ENCODE measurements at places on chromosomes 7 and 10. TPM values are rescaled to one million over a fixed set of nuclear protein-coding genes. Genes with fewer than 3 reads are reported as not detected.

Gene LIPM
- not detected for polyA plus RNA-seq

- no peak for DNase-seq
These were observed 399.2 kb upstream of the SEMA3D start for GRCh38 chr7:85586091-85586490.

GRCh38 chr7:360454-361100 is 70.6 kb downstream of the FOXL3 start:
- no peak for DNase-seq

- peak; percentile 81 for DNase-seq
These were observed 14.1 kb upstream of the AKR1B10 start for GRCh38 chr7:134513169-134513752.

- peak; percentile 19 for DNase-seq
These were observed 22.5 kb downstream of the AKR1E2 start for GRCh38 chr10:4848356-4849041.

GRCh38 chr10:48233559-48234005 is 40.9 kb downstream of the FRMPD2 start:
- DNase-seq, result no peak

DNA sequence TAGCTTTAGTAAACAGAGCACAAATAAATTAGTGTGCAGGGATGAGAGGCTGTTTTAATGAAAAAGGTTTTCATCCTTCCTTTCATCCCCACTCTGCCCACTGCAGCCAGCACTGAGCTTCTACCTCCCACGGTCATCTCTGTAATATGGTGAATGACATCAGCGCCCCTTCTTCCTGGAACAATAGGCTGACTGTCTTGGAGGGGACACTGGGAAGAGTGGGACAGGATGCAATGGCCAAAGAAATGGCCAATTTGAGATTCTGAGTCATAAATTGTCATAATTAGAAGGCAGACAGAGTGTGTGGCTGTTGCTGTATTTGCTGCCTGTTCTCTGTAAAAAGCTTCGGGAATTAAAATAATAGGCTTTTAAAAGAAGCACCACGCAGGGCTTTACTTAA is 126.7 kb upstream of the CALN1 start:
- no peak for DNase-seq

- no peak for DNase-seq
These were observed 71.6 kb upstream of the IMMP2L start for GRCh38 chr7:111633878-111634277.

GRCh38 chr7:44824894-44825526 is 22.9 kb downstream of the H2AZ2 start:
- DNase-seq, result peak; percentile 46

DNA sequence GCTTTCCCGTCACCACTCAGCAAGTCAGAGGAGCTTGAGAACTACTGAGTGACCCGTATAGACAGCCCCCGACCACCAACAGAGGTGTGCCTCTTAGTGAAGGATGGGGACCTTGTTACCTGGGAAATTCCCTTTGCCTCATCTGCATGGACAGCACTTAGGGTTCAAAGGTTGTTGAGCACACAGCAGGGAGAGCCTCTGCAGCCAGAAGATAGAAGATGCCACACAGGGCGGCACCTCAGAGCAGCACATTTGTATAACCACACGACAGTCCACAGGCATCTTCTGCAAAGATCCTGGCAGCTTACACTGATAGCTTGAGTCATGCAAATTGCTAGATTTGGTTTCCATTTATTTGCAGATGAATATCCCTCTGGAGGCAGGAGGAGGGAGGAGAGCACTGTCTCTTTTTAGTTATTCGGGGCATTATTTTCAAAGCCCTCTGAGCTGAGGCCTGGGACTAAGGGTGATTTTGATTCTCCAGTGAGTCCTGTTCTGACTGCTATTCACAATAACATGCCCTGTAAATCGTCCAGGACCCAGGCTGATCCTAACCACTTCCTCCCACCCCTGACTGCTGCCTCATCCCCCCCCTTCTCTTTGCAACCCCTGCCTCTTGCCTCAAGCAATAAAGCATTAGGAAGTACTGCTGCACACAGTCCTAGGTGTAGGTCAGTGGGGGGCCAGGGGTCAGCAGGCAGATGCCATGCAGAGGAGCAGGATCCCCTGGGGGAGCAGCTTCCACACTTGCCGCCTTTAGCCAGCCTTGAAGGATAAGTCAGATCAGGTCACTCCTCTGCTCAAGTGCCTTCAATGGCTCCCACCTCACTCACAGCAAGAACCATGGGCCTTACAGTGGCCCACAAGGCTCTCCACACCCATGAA is 24.6 kb upstream of the INMT start:
- DNase-seq, result peak; percentile 80

GRCh38 chr7:13286916-13287315 is 599.5 kb downstream of the ARL4A start:
- no peak for DNase-seq

- no peak for DNase-seq
These were observed 134.9 kb downstream of the ARID5B start for GRCh38 chr10:62036186-62037081.

DNA sequence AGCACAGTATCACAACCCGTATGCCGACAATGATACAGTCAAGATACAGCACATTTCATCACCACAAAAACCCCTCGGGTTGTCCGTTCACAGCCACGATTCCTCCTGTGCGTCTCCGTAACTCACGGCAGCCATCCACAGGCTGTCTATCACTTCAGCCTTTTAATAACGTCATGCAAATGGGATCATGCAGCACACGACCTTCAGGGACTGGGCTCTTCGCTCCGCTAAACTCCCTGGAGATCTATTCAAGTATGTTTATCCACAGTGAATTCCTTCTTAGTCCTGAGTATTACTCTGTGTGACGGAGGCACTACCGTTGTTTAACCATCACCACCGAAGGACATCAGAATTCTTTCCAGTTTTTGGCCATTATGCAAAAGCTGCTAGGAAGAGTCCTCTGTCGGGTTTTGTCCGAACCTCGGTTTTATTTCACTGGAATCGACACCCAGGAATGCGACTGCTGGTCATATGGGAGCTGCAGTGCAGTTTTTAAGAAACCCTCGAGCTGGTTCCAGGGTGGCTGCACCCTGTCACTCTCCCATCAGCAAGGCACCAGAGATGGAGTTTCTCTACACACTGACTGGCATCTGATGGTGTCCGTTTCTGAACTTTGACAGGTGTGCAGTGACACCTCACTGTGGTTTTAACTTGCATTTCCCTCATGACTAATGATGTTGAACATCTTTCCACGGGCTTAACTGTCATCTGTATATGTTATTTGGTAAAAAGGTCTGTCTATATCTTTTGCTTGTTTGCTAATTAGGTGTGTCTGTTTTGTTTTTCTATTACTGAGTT is 193.6 kb downstream of the MAD1L1 start:
- DNase-seq, result no peak

DNA sequence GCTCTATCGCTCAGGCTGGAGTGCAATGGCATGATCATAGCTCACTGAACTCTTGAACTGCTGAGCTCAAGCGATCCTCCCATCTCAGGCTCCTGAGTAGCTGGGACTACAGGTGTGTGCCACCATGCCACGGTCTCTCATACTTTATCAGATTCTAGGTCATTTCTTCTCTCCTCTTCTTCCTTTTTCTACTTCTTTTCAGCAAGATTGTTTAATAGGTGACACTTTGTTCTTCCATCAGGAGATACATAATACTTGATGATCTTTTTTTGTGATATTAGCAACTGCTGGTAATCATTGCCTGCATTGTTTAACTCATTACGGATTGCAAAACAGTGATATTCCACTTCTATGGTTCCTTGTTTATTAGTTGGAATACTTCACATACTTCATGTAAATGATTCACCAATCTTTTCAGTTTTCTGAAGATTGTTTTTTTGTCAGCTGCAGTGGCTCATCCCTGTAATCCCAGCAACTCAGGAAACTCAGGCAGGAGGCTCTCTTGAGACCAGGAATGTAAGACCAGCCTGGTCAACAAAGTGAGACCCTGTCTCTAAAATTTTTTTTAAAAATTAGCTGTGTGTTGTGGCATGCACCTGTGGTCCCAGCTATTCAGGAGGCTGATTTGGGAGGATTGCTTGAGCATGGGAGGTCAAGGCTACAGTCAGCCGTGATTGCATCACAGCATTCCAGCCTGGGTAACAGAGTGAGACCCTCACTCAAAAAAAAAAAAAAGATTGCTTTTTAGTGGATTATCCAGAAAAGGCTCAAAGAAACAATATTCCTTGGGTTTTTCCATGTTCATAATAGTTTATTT is 36.2 kb upstream of the CHST3 start:
- peak; percentile 67 for DNase-seq

GRCh38 chr7:123433665-123434064 is 100.7 kb downstream of the IQUB start:
- no peak for DNase-seq

Gene LBX1
- polyA plus RNA-seq, result not detected

Gene UFSP1
- 5.1 TPM for polyA plus RNA-seq

GRCh38 chr10:27474741-27475140 is 29.4 kb upstream of the RAB18 start:
- DNase-seq, result peak; percentile 39

- DNase-seq, result no peak
These were observed 545.7 kb downstream of the GATA3 start for GRCh38 chr10:8600192-8600591.

- DNase-seq, result no peak
These were observed 51.7 kb downstream of the SMURF1 start for GRCh38 chr7:99092064-99092720.

DNA sequence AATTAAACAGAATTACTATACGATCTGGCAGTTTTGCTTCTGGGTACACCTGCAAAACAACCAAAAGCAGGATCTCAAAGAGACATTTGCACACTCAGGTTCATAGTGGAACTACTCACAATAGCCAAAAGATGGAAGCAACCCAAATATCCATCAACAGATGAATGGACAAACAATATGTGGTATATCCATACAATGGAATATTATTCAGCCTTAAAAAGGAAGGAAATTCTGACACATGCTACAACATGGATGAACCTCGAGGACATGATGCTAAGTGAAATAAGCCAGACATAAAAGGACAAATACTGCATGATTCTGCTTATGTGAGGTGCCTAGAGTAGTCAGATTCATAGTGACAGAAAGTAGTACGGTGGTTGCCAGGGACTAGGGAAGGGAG is 330.7 kb downstream of the PLXNA4 start:
- DNase-seq, result no peak

DNA sequence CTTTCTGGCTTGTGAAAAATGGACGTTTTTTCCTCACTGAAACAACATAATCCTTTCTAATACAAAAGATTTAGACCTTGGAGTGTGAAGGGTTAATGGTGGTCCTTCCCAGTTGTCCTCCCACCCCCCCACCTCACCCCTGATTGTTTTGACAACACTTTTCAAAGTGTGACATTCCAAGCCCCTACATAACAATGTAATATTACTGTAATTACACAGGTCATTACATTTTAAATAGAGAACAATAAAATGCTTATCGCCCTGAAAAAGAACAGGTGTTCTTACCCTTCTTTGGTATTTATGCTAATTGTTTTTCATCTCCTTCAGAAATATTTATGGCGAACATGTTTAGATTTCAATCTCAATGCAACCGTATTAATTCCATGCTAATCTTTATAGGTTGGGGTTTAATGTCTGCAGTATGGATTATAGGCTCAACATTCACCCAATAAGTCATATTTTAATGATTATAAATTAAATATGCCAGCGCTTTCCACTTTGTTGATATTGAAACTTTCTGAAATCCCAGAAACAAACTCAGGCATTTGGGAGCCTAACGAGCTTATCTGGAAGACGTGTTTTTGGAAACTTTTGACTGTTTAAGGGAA is 5.0 kb downstream of the TCF7L2 start:
- DNase-seq, result no peak

Gene PLAU
- 26.0 TPM for polyA plus RNA-seq

GRCh38 chr10:43409385-43410109 is 561 bp upstream of the HNRNPF start:
- peak; percentile 42 for DNase-seq
